ENCODE measurements at places on chromosomes 4 and X. TPM values are rescaled to one million over a fixed set of nuclear protein-coding genes. Genes with fewer than 3 reads are reported as not detected.

Gene RIPPLY1
- 2.6 TPM for polyA plus RNA-seq

DNA sequence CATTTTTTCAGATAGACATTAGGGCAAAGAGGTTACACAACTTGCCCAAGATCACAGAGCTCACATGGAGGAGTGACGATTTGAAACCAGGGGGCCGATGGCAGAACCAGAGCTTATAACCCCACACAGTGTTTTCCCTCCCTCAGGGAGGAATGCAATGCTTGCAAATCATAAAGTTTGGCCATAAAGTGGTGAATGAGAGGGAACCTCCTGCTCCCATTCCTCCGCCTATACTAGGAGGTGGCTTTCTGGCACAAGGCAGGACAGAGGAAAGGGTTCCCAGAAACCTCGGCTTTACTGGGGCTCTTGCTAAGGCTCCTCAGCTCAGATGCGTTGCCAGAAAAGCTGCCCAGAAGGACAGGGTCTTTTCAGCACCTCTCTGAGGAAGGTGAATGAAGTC is 19.3 kb downstream of the TMEM154 start:
- DNase-seq: no peak

Gene RNF175
- 4.4 TPM for polyA plus RNA-seq

DNA sequence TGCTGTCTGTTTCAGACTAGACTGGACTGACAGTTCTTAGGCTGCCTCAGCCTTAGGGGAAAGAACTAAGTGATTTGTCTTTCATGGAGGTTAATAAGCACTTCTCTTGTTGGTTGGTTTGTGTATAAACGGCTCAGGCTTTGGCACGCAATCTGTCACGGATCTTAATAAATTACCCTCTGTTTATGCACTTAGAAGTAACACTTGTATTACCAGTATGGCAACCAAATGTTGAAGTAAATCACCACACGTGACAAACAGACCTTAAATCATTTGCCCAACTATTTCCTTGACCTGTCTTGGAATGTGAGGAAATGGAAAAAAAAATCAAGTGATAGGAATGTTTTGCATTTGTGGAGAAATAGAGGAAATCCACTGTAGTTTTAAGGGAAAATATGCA is 69.9 kb downstream of the TEX13A start:
- peak; percentile 3 for DNase-seq

- DNase-seq: no peak
Observed at GRCh38 chr4:145564540-145564939, 54.6 kb upstream of the MMAA start.

Gene IL13RA2
- 1.1 TPM for polyA plus RNA-seq

DNA sequence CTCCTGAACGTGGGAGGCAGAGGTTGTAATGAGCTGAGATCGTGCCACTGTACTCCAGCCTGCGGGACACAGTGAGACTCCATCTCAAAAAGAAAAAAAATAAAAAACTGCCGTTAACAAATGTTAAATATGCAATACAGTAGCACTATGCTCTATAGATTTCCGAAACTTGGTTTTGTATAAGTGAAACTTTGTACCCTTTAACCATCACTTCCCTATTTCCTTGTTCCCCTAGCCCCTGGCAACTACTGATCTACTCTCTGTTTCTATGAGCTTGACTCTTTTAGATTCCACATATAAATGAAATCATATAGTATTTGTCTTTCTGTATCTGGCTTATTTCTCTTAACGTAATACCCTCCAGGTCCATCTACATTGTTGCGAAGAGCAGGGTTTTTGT is 74.1 kb downstream of the TAB3 start:
- DNase-seq: no peak

Gene ZFP92
- polyA plus RNA-seq: 0.99 TPM

DNA sequence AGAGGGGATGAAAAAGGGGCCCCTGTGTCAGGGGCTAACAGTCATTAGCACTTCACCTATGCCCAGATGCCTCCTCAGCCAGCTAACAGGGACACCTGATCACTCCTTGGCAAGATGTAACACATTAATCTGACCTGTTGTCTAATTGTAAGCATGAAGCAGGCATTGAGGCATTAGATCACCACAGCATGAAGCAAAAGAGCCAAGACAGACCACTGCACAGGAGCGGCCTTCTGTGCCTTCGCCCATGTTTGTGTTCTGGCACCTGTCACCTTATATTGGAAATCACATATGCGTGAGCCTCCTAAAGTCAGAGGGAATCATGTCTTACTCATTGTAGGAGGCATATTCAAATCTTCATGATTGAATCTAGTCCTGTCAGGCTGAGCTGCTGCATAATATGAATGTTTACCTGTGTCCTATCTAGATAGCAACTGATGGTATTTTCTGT is 48.4 kb downstream of the PTTG2 start:
- no peak for DNase-seq

DNA sequence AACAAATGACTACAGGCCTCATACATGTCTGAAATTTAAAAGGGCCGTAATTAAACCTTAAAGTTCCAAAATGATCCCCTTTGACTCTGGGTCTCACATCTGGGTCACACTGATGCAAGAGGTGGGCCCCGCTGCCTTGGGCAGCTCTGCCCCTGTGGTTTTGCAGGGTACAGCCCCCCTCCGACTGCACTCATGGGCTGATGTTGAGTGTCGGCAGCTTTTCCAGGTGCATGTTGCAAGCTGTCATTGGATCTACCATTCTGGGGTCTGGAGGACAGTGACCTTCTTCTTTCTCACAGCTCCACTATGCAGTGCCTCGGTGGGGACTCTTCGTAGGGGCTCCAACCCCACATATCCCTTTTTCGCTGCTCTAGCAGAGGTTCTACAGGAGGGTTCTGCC is 1537.9 kb downstream of the PCDH18 start:
- no peak for DNase-seq

Gene SSX4B
- not detected for polyA plus RNA-seq

GRCh38 chr4:82623121-82623683 is 61.4 kb upstream of the TMEM150C start:
- no peak for DNase-seq

DNA sequence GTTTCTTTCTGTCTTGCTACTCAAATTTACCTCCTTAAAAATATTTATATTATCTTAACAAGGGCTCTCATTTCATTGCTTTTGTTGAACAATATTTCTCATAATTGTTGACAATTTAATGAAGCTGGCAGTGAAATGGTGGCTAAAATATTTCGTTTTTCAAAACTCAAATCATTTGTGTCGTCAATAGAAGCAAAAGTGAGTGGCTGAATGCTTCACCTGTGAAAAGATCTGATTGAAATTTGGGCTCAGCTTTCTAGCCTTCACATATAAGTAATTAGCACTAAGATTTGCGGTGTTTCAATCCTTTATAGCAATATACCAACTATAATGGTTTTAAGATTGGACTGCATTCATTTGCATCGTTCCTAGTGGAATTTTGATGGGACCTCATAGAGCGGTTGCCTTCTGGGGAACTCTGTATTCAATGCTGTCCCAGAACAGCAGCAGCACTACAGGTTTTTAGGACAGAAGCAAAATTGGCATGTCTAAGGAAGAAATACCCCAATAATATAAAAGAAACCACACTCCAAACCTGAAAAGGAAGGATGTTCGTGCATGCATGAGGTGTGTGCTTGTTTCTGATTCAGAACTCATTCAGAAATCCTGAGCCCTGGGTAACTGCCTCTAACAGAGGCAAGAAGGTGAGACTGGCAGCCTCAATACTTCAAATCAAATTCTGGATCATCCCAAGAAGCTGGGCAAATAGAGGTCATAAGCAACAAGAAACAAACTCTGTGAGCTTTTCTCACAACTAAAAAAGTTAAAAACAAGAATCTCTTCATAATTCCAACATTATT is 2.5 kb downstream of the CXCL1 start:
- DNase-seq: no peak

Gene ABCG2
- 6.3 TPM for polyA plus RNA-seq

- no peak for DNase-seq
Observed at GRCh38 chr4:1168191-1169101, 3.9 kb downstream of the SPON2 start.

DNA sequence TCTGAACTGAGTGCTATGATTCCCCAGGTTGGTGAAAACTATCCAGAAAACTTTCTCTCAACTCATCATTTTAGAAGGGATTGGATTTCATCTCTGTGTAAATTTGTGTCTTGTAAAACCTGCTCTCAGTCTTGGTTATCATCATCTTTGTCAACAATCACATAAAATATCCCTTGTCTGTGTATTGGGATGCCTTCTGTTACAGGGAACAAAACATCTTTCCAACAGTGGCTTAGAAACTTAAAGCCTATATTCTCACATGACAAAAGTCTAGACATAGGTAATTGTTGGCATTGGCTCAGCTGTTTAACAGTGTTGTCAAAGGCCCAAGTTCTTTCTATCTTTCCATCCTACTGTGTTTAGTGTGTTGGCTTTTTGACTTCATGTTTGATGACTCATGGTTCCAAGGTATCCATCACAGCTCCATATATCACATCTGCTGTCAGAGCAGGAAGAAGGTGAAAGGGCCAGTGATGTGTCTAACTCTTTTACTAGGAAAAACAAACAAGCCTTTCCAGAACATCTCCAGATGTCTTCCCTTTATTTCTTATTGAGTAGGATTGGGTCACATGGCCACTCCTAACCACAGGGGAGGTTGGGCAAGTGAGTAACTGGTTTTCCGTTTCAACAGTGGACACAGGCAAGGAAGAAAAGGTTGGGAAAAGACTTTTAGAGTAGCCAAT is 65.0 kb downstream of the PHEX start:
- DNase-seq: no peak

Gene MAGEE2
- 0.64 TPM for polyA plus RNA-seq

Gene PRR32
- not detected for polyA plus RNA-seq

Gene GNRHR
- polyA plus RNA-seq: 0.48 TPM

GRCh38 chr4:69974631-69975030 is 9.1 kb upstream of the CSN2 start:
- no peak for DNase-seq

- DNase-seq: no peak
Observed at GRCh38 chrX:41796577-41796976, 72.6 kb downstream of the GPR82 start.

Gene EVC2
- polyA plus RNA-seq: 8.8 TPM

GRCh38 chr4:137700072-137700471 is 167.8 kb upstream of the PCDH18 start:
- no peak for DNase-seq

Gene BCAP31
- 190 TPM for polyA plus RNA-seq

- DNase-seq: no peak
Observed at GRCh38 chr4:5965225-5965624, 53.0 kb downstream of the C4orf50 start.

Gene GPC4
- 21.5 TPM for polyA plus RNA-seq

GRCh38 chr4:78441756-78442155 is 109.8 kb upstream of the ANXA3 start:
- DNase-seq: no peak

Gene GPRASP2
- polyA plus RNA-seq: 36.7 TPM

Gene SOWAHB
- 6.4 TPM for polyA plus RNA-seq

Gene PPP4R3C
- polyA plus RNA-seq: not detected

Gene SCARB2
- polyA plus RNA-seq: 161 TPM

Gene RASGEF1B
- 11.0 TPM for polyA plus RNA-seq

GRCh38 chr4:3675251-3676115 is 90.7 kb upstream of the ADRA2C start:
- no peak for DNase-seq

DNA sequence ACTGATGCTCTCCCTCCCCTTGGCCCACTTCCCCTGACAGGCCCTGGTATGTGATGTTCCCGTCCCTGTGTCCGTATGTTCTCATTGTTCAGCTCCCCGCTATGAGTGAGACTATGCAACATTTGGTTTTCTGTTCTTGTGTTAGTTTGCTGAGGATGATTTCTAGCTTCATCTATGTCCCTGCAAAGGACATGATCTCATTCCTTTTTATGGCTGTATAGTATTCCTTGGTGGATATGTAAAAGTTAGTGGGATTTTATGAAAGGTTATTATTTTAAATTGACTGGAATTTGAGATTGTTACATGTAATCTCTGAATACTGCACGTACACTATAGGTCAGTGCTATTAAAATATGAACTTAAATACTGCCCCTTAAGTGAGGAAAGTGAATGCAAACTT is 184.0 kb downstream of the WDFY3 start:
- no peak for DNase-seq

GRCh38 chr4:117817301-117817700 is 217.0 kb upstream of the NDST3 start:
- no peak for DNase-seq

- no peak for DNase-seq
Observed at GRCh38 chrX:113370006-113370405, 529.4 kb upstream of the AMOT start.

DNA sequence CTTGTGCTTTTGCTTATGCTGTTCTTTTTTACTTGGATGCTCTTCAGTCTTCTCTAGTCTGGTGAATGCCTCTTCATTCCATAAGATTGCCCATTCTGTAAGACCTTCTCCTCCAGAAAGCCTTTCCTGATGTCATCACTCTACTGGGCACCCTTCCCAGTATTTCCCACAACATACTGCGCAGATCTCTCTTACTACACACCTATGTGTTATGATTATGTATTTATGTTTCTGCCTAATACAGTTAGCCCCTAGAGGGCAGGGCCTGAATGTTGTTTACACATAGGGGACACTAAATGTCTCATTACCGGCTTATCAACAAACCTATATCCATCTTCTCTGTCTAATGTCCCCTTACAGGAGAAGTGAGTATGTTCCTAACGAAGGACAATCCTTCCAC is 21.1 kb downstream of the AIFM1 start:
- DNase-seq: no peak

GRCh38 chrX:14884714-14885113 is 11.5 kb downstream of the MOSPD2 start:
- DNase-seq: no peak

GRCh38 chr4:145904413-145905177 is 34.0 kb downstream of the ZNF827 start:
- no peak for DNase-seq

DNA sequence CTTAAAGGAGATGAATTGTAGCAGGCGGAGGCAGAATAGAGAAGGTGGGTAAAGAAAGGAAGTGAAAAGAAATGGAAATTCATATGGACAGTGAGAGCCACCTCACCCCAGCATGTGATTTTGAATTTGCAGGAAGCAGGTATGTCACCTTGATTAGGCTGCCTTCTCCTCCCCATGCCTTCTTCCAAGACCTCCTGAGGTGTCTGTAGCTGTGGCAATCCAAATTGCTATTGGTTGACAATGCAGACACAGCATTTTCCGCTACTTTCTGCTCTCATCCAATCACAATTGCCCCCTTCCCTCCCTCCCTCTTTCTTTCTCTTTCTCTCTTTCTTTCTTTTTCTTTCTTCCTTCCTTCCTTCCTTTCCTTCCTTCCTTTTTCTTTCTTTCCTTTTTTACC is 38.5 kb downstream of the RAB33B start:
- DNase-seq: no peak

DNA sequence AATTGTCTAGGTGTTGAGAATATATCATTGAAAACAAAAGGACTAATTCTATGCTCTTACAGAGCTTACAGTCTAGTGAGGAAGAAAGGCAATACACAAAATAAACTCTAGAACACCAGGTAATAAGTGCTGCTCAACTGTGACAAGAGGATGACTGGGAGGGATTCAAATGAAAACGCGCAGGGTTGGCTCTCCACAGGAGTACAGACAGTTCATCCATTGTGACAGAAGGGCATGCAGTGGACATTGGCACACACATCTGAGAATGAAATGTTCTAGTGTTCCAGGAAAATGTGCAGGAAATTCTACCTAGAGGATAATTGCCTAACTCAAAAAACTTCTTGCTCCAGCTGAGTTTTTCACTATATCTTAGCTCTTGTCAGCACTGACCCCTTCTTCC is 492.0 kb downstream of the IDS start:
- no peak for DNase-seq

Gene HSFX2
- polyA plus RNA-seq: 0.17 TPM

GRCh38 chr4:142379277-142380051 is 466.6 kb downstream of the INPP4B start:
- no peak for DNase-seq

- no peak for DNase-seq
Observed at GRCh38 chr4:6043188-6043587, 25.0 kb upstream of the C4orf50 start.
